ENCODE measurements at places on chromosomes 2 and 18.

DNA sequence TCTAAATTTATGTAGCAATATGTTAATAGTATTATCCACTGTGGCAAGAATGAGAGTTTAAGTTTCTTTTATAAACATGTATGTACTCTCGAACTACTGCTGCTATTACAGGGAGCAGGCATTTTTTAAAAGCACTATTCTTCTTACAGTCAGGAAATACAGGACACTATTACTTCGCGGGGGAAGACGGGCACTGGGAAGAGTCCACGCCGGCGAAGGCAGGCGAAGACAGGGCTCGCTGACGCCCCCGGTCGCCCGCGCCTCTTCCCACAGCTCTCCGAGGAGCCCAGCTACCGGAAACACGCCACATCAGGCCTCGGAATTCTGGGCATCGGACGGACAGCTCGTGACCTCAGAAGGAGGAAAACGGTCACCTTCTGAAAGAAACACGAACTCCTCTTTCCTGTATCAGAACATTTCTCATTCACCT, 90.2 kb downstream of the FAM161A start:
- no peak for DNase-seq

- no peak for DNase-seq
Observed at GRCh38 chr2:17068021-17068420, 402.4 kb upstream of the CYRIA start.

- DNase-seq = peak; percentile 20
Observed at GRCh38 chr2:26982102-26982742, 11.8 kb downstream of the MAPRE3 start.

GRCh38 chr2:113966832-113967231, 76.9 kb downstream of the ACTR3 start:
- no peak for DNase-seq

DNA sequence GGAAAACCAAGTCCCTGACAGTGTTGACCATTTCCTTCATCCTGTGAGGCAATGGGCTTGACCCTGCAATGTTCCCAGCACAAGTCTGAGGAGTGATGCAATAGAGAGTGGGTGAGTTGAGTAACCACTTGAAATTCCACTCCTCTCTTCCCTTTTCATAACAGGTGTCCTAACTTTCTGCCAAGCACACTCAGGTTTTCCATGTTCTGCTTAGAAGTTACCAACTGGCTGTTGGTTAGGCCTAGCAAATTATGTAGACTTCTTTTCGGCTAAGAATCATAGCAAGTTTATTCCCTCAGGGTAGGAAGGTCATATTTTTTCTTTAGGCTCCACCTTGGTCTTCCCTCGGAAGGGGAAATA, 11.5 kb downstream of the GNLY start:
- no peak for DNase-seq

GRCh38 chr2:45892425-45892745, 240.9 kb downstream of the PRKCE start:
- no peak for DNase-seq

- DNase-seq = no peak
Observed at GRCh38 chr18:59065684-59066083, 74.0 kb upstream of the SEC11C start.

DNA sequence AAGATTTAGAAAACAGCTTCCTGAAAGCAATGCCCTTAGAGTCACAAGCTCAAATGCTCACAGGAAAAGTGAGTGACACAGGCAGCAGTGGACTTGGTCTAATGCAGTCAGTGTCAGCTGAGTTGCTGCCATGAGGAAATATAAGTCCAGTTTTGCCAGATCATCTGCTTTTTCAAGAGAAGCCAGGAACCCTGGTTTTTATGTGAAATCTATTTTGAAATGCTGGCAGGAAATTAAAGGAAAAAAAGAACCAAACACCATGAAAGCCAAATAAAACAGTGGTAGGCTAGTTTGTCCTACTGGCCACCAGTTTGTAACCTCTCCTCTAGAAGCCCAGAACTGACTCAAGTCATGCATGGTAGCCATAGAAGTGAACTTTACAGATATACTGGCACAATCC, 109.2 kb downstream of the THADA start:
- DNase-seq = no peak

- no peak for DNase-seq
Observed at GRCh38 chr18:21146016-21146415, 34.4 kb upstream of the ROCK1 start.

DNA sequence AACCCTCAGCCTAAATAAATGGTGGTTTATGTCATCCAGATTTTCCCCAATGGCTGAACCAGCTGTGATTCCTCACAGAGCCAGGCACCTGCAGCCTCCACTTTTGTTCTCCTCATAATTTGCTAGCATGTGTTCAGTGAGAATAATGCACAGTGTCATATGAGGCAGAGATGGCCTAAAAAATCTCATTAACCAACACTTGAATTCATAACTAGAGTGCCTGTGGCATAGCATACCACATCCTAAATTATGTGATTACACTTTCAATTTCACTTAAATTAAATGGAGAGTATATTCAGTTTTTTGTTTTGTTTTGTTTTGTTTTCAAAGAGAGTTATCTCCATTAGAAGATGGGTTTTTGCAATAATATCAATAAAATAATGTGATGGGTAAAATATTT, 488.0 kb downstream of the CBLN2 start:
- DNase-seq = no peak

DNA sequence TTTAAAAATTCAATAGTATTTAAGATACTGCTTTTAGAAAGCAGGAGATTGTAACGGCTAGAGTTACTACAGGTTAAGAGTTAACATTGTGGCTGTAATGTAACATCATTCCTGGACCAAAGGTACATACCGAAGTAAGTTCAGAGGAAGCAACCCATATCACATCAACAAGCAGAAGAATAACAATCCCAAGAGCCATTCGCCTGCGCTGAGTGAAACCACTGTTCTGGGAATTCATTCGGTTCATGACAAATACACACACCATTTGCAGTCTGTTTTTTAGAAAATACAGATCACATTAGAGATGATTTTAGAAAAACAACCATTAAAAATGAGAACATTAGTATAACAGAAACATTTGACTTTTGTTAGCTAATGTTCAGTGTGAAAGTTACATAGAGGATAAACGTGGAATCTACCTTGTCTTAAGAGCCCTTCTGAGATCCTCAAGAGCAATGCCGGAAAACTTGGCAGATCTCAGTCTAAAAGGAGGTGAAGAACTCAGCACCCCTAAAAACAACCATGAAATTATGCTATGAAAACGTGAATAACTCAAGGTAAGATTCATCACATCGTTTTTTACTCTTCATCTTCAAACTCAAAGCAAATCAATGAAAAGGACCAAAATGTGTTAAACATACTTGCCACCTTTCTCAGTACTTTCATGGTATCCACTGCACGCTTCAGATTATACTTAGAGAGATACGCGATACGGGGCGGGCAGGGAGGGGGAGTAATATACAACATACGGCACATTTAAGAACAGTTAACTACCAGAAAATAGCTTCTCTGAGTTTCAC, 1.2 kb downstream of the SLC35F5 start:
- no peak for DNase-seq

DNA sequence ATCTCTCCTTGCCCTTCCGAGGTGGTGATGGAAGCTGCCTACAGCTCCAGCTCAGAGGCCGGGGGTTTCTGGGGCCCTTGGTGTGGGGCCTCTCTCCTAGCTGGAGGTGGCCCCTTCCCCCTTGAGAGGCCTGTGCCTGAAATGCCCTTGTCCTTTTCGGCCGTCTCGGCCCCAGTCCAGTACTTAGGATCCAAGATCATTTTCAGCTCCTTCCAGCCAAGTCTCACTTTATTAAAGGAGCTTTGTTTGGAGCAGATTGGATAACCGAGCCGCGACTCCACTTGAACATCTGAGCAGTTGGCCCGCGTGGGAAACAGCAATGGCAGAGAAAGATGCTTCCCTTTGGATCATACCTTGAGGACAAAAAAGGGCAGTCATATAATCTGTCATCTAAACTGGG, 125.0 kb downstream of the NEDD4L start:
- DNase-seq = no peak

GRCh38 chr2:119338826-119339561, 27.6 kb downstream of the C2orf76 start:
- DNase-seq = peak; percentile 55

DNA sequence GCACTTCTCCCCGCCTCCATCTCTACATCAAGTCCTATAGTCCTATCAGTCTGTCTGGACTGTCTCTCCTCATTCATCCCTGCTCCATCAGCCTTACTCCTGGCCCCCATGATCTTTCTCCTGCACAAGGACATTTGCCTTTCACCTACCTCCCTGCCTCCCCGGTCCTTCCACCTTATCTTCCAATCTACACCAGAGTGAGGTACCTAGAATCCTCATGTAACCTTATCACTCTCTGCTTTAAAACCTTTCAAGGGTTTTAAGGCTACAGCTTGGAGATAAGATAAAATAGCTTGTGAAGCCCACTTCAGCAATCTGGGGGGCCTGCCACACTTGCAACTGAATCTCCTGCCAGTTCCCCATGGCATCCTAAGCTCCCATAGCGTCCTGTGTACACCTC, 12.8 kb downstream of the CDC42EP3 start:
- no peak for DNase-seq

DNA sequence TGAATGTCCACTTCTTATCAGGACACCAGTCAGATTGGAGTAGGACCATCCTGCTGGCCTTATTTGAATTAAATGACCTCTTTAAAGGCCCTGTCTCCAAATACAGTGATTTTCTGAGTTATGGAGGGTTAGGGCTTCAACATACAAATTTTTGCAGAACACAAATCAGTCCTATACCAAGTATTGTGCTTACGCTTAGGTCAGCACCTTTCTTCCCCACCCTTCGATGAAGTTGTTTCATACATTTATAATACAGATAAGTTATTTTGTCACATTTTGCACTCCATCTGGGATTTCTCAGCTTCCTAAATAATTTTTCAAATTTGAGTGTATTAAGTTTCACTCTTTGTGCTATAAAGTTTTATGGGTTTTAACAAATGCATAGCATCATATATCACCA, 190.5 kb upstream of the EPAS1 start:
- no peak for DNase-seq

GRCh38 chr2:188369365-188369764, 77.7 kb downstream of the GULP1 start:
- peak; percentile 2 for DNase-seq

DNA sequence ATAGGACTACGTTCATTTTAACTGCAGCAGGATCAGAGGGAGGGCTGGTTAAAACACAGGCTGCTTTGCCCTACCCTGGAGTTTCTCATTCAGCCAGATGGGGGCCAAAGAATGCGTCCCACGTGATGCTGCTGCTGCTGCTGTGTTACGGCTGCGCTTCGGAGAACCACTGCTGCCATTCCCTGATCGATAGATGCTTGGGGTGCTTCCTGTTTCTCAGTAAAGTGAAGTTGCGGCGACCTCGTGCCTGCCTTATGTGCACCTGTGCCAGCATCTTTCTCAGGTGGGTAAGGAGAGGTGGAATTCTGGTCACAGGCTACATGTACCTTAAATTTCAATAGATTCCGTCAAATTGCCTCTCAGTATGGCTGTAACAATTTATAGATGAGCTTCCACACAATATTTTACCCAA, 24.7 kb upstream of the TOGARAM2 start:
- peak; percentile 6 for DNase-seq

DNA sequence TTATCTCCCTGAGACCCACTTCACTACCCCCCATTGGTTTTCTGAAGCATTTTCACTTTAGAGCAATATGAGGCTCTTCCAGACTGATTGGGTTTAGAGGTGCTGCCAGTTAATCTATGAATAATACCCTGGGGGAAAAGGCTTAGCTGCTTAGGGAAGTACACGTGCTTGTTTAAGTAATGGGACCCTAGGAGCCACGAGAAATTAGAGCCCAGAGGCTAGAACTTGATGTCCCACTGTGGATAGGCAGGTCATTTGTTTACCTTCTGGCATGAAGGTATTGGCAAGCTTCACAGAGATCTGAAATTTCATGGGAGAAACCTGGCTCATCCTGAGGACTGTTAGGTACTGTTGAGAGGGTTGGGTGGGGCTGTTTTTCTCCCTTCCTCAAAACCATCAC, 59.7 kb downstream of the CLIP4 start:
- DNase-seq = no peak

- no peak for DNase-seq
Observed at GRCh38 chr2:205129531-205129930, 552.8 kb upstream of the NRP2 start.

DNA sequence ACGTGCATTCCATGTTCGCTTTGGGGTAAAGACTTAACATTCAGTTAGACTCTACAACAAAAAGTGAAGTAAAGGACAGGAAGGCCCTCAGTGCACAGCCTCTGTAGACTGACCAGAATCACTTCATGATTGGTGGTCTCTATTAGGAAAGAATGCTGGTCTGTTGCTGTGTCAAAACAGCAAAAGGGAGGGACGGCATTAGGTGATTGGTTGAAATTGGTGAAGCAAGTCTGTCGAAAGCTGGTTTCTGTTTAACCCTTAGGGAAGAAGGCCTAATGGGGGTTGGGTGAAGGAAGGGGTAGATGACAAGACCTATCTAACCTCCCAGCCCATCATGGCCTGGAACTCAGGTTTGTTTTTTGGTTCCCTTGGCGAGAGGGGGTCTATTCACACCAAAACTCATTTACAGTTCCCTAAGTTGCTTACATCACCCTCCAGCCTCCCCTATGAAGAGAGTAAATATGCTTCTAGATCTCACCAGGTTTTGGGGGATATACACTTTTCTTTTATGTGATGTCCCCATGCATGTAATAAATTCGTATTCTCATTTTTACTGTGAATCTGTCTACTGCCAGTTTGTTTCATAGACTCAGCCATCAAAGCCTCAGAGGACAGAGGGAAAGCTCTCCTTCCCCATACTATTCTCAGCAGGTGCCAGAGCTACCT, 65.6 kb downstream of the TMEM17 start:
- no peak for DNase-seq

DNA sequence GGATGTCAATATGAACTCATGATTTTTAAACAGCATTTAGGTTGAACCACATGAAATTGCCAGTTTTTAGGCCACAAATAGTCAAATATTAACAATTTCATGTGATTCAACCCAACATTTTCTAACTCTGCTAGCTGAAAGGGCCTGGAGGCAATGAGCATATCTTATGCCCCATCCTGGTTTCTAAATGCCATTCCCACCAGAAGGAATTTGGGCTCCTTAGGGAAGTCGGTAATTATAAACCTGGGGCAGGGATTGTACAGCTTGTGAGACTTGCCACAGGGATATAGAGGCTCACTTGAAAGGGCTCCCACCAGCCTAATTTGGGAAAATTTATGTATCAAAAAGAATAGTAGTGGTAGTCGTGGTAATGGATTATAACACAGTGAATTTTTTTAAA, 178.4 kb upstream of the ALPP start:
- no peak for DNase-seq

DNA sequence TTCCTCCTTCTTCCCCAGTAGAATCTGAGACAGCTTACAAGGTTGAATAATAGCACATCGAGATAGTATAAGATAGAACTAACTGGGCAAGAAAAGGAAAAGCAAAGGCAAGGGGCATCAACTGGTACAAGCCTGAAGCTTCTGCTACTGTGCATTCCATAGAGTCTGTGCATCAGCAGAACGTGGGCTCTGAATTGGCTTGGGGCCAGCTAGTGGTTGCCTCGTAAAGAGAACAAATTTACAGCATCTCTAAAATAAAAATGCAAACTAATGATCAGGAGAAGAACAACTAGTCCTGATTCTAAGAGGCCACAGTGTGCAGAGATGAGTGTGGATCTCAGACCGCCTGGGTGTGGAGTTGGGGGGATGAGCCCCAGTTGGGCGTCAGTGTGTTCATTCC, 36.6 kb downstream of the UPP2 start:
- no peak for DNase-seq

Measured in CD4-positive, alpha-beta T cell treated with Interleukin-12 subunit alpha and Interleukin-12 subunit beta, for 1 hour (primary cell).